NCI-H82 (cell line): ENCODE measurements at places on chromosomes 1 and 21.

GRCh38 chr1:14666373-14666772 lies 67.9 kb downstream of the KAZN start:
- no peak for DNase-seq

- DNase-seq = peak; percentile 26
Observed at GRCh38 chr1:35768350-35769187, 1.2 kb downstream of the CLSPN start.

DNA sequence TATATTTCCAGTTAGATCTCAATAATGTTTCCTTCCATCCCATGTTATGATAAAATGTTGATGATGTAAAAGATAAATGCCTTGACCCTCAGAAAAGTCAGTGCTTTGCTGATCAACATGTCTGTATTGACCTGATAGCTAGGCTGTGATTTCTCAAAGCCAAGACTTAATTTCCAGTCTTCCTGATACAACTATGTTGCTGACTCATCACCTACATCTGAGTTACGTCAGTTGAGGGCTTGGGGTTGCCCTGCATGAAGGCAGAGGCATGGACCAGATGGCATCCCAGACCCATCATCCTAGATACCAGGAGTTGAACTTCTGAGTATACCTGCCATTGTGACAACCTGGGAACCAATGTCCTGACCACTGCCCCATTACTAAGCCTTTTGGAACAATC lies 4.8 kb downstream of the LCE1D start:
- DNase-seq = no peak

DNA sequence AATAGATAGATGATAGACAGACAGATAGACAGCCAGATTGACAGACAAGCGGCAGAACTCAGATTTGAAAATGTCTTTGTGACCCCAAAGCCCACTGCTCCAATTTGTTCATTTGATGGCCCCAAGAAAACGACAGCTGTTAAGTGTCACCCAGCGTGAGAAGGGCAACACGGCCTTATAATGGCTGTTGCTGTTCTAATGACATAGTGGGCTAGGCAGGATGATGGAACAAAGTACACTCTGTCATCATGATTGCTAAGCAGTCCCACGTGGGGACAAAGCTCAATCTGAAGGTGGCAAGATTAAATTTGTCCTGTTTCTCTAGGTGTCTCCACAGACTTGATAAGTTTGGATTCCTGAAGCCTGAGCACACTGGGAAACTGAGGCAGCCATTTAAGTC lies 112.9 kb downstream of the DAB1 start:
- no peak for DNase-seq

DNA sequence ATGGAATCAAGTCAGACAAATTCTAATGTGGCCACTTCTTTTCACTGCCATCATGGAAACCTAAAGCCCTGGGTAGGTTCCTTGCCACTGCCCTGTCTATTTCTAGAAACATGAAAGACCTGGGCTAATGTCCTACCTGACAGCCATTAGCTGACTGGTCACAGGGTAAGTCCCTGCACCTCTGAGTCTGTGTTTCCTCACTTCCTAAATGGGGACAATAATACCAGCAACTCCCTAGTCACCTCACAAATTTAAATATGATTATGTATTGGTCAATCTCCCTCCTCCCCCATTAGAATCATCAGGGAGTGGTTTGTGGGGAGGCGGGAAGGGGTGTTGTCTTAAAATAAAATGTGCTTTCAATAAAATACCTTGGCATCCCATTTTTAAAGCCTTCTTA lies 2.2 kb downstream of the CREG1 start:
- DNase-seq = no peak

GRCh38 chr1:8851060-8851459 lies 27.4 kb downstream of the ENO1 start:
- no peak for DNase-seq

- DNase-seq = no peak
Observed at GRCh38 chr1:182565537-182565936, 23.5 kb downstream of the RNASEL start.

GRCh38 chr1:68493193-68493592 lies 3.7 kb downstream of the DEPDC1 start:
- no peak for DNase-seq

DNA sequence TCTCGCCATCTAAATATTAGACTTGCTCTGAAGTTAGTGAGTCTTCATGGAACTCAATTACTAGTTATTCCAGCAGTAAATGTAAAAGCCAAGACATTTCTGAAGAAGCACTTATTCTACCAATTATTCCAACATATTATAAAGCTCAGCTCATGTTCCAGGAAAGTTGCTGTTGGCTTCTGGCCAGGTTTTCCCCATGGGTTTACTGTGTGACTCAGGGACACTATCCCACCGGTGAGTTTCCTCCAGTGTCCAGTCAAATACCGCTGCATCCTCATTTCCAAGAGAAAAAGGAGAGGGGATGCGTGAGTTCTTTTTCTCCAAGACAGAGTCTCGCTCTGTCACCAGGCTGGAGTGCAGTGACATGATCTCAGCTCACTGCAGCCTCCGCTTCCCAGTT lies 9.2 kb upstream of the HHIPL2 start:
- no peak for DNase-seq

DNA sequence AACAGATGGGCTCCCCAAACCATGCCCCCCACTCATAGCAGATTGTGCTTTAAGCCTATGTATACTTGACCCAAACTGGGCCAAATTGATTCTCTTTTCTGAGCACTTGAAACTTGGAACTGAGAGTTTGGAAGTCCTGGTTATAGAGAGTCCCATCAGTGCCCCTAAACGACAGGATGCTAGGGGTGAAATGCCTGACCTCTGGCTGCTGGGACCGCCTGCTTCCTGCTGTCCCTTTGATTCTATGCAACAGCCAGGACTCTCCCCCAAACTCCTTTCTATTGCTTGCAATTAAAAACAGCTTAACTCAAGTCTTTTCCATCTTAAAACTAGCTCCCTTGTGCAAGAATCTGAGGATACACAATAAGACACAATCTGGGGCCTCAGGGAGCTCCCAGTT lies 4.7 kb downstream of the C1orf210 start:
- DNase-seq = no peak

GRCh38 chr1:198577444-198577843 lies 37.0 kb upstream of the ATP6V1G3 start:
- no peak for DNase-seq

DNA sequence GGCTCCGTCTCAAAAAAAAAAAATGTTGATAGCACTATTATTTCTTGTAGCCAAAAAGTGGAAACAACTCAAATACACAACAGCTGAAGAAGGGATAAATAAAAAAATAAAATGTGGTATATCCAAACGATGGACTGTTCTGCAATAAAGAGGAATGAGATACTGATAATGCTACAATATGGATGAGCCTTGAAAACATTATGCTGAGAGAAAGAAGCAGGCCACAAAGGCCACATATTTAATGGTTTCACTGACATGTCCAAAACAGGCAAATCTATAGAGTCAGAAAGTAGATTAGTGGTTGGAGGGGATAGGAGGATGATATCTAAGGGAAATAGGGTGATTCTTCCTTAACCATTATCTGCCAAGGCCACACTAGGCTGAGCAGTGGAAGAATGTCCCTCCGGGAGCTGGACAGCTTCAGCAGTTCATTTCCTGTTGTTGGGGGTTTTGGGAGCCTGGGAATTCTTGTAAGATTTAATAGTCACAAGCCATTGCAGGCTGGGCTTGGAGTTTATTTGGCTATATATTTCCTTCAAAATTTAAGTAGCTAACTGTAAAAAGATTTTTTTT lies 53.5 kb downstream of the ST3GAL3 start:
- no peak for DNase-seq

- peak; percentile 20 for DNase-seq
Observed at GRCh38 chr21:24375201-24375600, 1232.1 kb downstream of the MRPL39 start.

GRCh38 chr1:33473900-33474299 lies 1.5 kb downstream of the ZSCAN20 start:
- no peak for DNase-seq
